Upper lobe of left lung (tissue), 6 donors: ENCODE measurements at places on chromosomes 12 and 14.

DNA sequence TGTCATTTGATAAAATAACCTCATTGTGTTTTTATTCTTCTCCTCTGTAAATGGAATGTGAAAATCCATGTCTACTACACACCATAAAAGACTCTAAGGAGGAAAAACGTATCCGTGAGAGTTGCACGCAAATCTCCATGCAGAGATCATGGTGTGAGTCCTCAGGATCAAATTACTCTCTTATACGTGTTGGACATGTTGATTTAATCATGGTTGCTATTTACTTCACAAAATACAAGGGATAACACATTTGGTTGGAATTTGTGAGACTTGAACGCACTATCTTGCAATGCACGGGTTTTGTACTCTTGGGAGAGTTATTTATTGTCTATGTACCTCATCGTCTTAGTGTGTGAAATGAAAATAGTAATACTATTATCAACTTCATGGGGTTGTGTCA lies 128.0 kb upstream of the RASSF8 start:
- no peak for DNase-seq

DNA sequence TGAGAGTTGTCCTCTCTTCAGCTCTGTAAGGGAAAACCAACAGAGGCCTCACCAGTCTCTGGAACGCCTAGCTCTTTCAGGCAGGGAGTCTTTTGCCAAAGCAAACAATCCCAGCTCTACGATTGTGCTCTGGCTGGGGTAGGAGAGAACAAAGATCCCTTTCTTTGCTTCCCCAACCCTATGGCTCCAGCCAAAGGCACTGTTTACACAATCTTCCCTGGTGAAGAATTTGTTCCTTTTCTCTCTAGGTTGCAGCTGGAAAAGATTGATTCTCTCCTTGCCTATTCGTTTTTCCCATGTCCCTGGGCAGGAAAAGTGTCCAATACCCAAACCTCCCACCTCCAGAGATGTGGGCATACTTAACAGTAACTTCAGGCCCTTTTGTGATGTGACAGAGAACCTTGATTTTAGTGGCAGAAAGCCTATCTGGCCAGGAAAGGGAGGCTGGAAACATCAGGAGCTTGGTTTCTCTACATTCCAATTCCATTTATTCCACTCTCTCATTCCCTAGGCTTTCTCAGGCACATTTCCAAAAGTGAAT lies 16.8 kb downstream of the ATP5MC2 start:
- DNase-seq, result no peak

GRCh38 chr12:116125956-116126566 lies 151.4 kb downstream of the MED13L start:
- DNase-seq, result peak; percentile 64

GRCh38 chr14:64474041-64474440 lies 8.7 kb downstream of the AKAP5 start:
- no peak for DNase-seq

DNA sequence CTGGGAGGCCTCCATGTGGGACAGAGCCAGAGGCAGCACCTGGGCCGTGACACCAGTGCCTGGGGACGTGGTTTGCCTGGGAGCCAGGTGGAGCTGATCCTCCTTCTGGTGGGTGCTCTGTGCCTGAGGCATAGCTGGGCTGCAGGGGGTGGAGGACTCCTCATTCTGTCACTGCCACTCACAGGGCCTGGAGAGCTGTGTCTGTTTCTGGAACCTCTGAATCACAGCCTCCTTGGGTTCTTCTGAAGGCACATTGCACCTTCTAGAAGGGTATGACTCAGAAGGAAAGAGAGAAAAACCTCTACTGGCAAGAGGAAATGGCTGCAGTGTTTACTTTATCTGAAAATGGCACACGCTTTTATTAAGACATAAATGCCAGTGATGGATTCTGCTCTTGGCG lies 659.8 kb downstream of the VRK1 start:
- DNase-seq, result peak; percentile 37

DNA sequence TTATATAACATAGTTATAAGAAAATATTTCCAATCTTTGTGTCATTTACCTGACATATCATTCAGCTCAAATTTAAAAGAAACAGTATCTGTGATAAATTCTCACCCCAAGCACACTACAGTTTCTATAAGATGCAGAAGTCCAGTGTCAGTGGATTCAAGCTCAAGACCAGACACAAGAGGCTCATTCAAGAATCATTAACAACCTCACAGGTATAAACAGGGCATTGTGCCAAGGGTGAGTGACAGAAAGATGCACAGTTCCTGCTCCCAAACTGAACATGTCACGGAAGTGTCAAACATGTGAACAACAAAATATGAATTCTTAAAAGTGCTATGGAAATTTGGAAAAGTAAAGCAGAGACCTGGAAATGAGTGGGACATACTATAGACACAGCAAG lies 12.8 kb downstream of the ATP2B1 start:
- DNase-seq, result no peak

GRCh38 chr12:20028033-20028432 lies 340.3 kb upstream of the PDE3A start:
- no peak for DNase-seq

- peak; percentile 83 for DNase-seq
Observed at GRCh38 chr12:124754949-124755800, 108.5 kb downstream of the SCARB1 start.

- no peak for DNase-seq
Observed at GRCh38 chr12:49633703-49634345, 10.5 kb downstream of the PRPF40B start.

- DNase-seq, result no peak
Observed at GRCh38 chr14:96145116-96145864, 59.3 kb upstream of the BDKRB2 start.

- DNase-seq, result no peak
Observed at GRCh38 chr14:22517117-22517720, 71.8 kb downstream of the DAD1 start.

DNA sequence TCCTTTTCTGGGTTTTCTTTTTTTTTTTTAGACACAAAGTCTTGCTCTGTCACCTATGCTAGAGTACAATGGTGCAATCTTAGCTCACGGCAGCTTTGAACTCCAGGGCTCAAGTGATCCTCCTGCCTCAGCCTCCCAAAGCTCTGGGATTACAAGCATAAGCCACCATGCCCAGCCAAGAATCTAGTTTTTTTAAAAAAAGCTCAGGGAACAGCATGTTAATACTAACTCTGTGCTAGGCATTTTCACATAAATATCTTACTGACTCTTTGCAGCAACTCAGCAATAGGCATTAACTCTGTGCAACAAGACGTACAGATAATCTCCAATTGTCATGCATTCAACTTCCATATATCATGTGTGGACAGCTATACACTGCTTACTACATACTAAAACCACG lies 97.4 kb downstream of the LLPH start:
- DNase-seq, result no peak

DNA sequence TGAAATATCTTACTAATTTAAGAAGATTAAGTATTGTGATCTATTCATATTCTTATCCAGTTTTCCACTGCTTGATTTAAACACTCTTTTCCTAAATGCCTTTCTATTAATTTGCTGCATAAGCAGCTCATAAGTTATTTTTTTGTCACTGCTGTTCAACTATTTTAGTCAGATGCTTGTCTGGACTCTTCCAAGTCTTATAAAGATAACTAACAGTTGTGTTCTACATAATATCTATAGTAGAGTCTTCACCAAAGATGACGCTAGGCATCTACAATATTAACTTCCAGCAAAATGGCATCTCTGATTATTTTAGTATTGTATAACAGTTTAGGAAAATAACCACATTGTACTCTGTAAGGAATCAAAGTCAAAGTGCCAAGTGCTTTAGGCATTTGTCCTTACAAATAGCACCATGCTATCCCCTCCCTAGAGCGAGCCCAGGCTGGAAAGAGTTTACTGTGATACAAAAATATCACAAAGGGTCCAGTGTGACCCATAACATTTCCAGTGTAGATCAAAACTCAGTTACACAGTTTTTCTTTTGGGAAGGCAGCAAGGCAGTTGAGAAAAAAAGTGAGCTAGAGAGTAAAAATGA lies 98.2 kb downstream of the DENND5B start:
- DNase-seq, result no peak

GRCh38 chr12:6828781-6829535 lies 751 bp downstream of the P3H3 start:
- peak; percentile 82 for DNase-seq

DNA sequence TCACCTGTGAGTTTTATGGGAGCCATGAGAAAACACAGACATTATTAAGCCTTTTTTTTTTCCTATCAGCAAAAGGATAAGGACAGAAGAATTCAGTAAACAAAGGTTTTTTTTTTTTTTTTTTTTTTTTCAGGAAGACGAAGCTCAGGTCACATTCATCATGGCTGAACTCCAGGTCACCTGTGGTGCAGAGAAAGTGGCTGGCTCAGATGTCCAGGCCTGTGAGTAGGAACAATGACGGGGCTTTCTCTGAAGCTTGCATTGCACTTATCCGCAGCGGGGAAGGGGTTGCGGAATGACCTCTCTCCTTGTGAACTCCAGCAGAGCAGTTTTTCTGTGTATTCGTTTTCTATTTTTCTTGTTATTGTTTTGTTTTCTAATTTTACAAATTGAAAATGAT lies 759.6 kb upstream of the TMEM132C start:
- no peak for DNase-seq

DNA sequence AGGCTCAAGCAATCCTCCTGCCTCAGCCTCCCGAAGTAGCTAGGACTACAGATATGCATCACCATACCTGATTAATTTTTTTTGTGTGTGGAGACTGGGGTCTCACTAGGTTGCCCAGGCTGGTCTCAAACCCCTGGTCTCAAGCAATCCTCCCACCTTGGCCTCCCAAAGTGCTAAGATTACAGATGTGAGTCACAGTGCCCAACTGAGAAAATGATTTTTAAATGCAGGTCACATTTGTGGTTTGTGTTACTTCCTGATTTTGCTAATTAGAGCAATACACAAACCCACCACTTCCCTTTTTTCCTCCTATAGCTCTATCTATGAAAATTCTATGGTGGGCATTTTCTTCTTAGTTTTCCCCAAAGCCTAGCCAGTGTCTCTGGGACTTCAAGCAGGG lies 45.5 kb upstream of the TMEM263 start:
- no peak for DNase-seq

DNA sequence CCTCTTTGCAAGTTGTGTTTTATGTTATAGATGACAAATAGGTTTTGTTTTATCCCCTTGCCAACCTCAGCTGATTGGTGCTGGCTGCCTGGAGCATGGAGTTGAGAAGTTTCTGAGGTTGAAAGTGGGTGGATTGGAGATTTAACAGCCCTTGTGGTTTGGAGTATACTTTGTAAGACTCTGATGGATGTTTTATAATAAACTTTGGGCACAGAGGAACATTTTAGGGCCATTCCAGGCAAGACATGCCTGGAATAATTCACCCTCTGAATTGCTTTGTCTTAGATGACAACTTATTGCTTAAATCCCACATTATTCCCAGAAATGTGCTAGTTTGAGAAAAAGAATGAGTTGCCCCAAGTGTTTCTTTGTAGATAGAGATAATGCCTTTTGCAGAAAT lies 158.9 kb downstream of the SLC5A8 start:
- no peak for DNase-seq

- DNase-seq, result no peak
Observed at GRCh38 chr14:101776344-101776743, 14.8 kb downstream of the PPP2R5C start.

GRCh38 chr12:9651265-9651729 lies 18.2 kb upstream of the CLEC2D start:
- no peak for DNase-seq

- DNase-seq, result no peak
Observed at GRCh38 chr14:65872536-65872935, 460.0 kb downstream of the FUT8 start.

DNA sequence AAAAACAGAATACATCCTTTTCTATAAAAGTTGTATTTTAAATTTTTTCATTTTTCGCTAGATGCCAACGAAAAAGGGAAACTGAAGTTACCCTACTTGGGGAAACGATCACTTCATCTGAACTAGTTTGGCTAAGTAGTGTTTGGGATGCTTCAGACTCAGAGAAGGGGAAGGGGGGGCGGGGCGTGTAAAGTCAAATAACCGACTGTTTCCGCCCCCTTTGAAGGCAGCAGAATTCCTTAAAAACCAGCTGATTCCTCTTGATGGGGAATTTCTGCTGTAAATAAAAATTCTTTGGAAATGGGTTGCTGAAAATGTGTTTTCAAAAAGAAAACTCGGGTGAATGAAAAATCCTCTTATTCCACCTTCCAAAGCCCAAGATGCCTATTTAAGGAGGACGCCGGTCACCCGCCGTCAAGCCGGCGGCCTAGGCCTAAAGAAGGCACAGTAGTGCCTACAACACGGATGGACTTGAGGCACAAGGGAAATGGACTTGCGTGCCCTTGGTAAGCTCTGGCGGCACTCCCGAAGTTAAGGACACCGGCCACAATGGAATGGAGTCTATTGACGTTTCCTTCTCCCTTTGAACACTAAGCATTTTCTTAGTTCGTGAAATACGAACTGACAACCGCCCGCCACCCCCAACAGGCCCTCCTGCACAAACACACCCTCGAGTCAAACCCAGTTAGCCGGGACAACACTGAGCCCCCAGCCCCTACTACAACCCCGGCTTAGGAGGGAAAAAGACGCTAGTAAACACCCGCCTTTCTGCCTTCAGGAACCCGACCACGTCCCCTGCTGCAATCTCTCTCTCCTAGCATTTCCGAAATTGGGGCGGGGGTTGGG lies 1.9 kb downstream of the ATXN2 start:
- DNase-seq, result peak; percentile 47

DNA sequence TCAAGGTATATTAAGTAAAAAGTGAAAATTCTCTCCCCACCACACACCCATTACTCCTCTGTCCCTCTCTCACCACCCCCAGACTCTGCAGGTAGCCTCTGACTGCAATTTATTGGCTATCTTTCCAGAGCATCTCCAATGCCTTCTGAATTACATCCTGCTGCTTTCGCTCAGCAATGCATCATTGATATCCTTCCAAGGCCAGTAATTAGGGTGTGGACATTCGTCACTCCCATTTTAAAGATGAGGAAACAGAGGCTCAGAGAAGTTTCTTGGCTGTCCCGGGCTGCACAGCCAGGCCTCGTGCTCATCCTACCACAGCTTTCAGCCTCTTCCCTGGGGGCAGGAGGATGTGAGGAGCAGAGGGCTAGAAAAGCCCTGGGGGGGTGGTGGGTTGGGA lies 23.6 kb upstream of the PGF start:
- no peak for DNase-seq

DNA sequence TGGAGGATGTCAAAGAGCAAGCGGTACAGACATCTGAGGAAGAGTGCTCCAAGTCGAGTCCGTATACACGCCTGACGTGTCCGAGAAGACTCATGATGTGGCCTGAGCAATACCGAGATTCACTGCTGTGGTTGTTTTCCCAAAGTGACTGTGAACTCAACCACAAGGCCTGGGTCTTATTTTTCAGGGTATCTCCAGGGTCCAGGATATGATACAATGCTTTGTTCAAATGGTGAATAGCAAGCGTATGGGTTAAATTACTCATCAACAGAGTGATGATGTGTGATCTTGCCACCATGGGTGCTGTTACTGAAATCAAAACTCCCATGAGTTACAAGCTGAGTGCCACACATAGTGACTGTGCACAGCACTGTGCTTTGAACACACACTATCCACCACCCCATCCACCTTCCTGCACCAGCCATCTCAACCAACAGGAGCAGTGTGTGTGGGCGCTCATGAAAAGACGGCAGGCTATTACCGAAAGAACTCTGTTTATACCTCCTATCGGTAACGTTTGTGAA lies 109.6 kb downstream of the BCAT1 start:
- DNase-seq, result no peak
